ENCODE measurements at places on chromosomes 3 and 15.

- no peak for DNase-seq
These were observed 16.2 kb downstream of the NEDD4 start for GRCh38 chr15:55977231-55977630.

- no peak for DNase-seq
These were observed 8.5 kb downstream of the IREB2 start for GRCh38 chr15:78446551-78446950.

- DNase-seq = no peak
These were observed 77.8 kb downstream of the WWTR1 start for GRCh38 chr3:149579838-149580542.

DNA sequence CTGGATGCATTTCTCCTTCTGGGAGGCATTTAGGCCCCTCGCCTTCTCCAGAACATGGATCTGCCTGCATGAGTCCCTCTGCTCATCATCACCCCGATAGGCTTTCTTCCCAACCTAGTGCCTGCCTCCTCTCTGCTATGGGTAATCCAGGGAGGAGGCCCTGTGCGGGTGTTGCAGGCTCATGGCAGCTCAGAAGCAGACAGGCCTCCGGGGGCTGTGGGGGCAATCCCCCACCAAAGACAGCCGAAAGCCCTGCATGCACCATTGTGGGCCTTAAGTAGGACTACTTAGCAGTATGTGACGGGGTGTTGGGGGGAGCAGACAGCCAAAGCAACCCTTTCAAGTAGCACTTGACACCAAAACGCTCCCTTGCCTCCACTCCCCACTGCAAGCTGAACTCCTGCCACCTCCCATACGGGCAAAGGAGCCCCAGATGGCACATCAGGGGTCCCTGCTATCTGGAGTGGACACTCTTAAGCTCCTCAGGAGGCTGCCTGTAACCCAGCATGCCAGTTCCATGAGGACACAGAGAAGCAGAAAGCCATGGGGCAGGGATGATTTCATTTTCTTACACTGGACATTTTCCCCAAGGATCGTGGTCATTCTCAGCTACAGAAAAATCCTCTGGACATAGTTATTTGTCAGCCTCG, 98.8 kb upstream of the HACD2 start:
- no peak for DNase-seq

DNA sequence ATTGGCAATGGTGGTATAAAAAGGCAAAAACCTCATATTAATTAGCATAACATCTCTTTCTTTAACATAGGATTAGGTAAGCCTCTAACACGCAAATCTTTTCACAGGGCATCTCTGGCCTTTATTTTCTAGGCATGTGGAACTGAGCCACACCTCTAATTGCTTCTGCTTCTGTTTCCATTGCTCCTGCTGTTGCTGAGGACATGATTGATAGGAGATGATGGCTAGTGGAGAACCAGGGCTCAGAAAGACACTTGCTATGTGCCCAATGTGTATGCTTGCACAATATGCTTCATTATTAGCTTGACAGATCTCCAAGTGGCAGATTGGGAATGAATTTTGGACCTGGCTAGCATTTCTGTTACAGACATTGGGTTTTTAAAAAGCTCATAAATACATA, 114.5 kb downstream of the EPHA3 start:
- DNase-seq = no peak

DNA sequence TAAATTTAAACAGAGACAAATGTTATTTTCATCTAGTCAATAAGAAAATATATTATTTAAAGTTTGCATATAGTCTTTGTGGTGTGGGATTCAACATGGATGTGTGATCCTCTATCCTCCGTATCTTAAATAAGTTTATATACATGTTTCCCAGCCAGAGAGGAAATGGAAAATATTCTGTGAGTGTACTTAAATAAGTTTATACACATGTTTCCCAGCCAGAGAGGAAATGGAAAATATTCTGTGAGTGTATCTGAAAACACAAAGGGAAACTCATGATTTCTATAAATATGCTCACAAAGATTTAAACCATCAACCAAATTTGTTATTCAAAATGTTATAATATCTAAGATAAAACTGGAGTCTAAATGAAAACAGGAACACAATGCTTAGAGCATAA, 110.0 kb upstream of the MELTF start:
- no peak for DNase-seq

DNA sequence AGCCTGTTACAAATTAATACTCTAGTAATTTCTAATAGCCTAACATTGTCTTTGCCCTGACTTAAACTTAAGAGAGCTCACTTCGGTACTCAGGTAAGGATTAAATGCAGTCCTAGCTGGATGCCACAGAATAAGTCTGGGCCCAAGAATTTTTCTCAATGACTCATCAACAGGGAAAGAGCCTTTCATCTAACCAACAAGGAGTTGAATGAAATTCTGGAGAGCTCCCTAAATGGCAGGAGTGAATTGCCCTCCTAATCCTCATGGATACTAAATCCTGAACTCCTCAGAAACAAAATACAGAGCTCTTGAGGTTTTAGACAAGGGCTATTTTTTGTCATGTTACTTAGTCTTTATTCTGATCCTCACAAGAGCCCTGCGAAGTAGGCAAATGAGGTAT, 159.5 kb downstream of the PLCH1 start:
- no peak for DNase-seq

DNA sequence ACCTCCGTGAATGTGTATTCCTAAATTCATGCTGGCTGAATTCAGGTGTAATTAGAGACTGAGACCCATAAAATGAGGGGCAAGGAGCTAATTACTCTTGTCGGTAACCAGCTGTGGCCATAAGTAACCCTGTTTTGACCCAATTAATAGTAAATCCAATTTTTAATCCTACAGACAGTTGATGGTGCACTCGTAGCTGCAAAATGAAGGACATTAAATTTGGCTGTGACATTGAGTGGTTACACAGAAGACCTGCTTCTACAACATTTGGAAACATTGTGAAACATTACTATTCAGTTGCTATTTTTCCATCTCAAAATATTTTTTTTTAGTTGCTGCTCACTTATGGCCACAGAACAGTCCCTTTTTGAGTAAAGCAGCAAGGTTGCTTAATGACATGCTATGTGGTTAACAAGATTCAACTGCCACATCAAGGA, 33.0 kb downstream of the MBNL1 start:
- no peak for DNase-seq

DNA sequence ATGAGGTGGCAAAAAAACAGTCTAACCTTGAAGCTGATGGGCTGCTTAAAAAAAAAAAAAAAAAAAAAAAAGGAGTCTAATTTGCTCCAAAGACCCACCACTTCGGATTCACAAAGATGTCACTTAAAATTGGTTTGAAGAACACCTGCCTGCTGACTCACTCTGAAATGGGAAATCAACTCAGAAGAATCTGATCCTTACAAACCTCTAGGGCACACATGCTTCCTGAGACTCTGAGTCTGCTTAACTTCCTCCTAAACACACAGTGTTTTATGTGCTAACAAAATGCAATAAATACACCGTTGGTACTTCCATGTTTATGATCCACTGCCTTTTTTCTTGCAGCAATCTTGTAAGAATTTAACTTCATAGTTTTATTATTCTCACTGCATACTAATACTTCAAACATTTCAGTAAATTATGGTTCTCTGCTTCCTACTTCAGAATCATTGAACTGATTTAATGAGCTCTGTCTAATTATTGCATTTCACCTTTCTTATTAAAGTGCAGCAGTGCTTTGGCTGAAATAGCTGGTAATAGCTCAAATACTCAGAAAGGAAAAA, 73.0 kb upstream of the FRMD4B start:
- no peak for DNase-seq

GRCh38 chr15:73683777-73684580, at the start of gene CD276:
Gene CD276, plus strand, starts transcription at chr15:73684383. Its CDS starts 15,257 bp downstream, at chr15:73699640.
- no peak for DNase-seq

DNA sequence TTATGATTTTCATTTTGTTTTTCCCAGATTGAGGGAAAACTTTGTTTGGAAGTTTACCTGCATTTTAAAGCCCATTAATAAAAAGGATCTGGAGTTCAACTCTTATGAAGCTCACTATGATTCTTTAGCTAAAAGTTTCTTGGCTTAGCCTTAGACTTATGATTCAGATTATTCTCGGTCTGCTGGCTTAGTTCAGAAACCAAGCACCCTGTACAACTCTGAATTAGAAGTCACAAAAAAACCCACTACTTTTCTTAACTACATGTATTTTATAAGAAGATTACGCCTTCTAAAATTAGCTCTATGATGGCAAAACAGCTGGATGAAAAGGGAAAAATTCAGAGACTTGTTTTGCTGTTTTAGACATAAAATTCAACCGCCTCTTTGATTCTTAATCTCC, 14.3 kb upstream of the DENND4A start:
- no peak for DNase-seq

- no peak for DNase-seq
These were observed 13.1 kb downstream of the PARL start for GRCh38 chr3:183871541-183871940.

DNA sequence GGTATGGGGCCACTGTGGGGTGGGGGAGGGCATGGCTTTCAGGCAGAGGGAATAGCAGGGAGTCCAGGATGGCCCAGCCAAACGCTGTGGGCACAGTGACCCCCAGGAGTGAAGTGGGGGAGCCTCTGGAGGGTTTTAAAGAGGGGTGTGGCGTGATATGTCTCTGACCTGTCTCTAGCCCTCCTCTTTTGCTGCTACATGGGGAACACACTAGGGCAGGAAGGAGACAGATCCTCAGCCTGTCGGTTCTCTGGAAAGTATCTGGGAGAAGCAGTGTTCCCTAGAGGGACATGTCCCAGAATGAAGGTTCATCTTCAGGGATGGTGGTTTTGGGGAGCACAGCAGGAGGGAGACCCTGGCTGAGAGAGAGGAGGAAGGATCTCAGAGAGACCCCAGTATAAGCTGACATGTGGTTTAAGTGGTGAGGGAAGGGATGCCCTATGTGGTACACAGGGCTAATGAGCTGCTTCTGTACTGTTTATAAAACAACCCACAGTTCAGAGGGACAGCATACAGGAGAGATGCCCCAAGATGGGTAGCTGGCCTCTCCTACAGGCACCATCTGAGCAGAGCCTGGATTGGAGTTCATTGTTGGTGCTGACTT, 37.7 kb downstream of the TRIM71 start:
- no peak for DNase-seq

DNA sequence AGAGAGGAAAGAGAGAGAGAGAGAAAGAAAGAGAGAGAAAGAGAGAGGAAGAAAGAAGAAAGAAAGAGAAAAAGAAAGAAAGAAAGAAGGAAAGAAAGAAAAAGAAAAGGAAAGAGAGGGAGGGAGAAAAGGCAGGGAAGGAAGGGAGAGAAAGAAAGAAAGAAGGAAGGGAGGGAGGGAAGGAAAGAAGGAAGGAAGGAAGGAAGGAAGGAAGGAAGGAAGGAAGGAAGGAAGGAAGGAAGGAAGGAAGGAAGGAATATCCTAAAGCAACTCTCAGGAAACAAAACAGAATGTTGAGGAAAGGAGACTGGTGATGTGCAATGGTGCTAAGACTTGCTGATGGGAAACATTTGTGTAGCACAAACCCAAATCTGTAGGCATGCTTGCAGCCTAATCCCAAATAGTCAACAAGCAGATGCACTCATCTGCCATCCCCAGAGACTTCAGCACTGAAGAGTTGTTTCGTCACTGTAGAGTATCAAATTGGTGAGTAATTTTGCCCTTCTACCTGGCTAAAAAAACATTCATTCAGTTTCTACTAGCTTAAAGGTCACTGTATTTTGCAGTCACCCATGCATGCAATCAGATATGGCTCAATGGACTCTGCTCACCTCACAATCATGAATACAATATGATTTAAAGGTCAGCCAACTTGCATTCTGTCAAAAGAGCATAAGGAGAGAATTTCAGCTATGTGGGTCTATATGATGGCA, 480.3 kb downstream of the FGF12 start:
- no peak for DNase-seq

DNA sequence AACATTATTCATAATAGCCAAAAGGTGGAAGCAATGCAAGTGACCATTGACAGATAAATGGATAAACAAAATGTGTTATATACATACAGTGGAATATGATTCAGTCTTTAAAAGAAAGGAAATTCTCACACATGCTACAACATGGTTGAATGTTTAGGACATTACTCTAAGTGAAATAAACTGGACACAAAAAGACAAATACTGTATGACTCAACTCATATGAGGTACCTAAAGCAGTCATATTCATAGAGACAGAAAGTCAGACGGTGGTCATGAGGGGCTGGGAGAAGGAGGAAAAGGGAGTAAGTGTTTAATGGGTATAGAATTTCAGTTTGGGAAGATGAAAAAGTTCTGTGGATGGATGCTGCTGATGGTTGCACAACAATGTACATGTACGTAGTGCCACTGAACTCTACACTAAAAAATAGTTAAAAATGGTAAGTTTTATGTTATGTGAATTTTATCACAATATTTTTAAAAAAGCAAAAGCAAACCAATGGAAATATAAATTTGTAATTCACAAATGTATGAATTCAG, 5.3 kb downstream of the TXNRD3 start:
- no peak for DNase-seq

DNA sequence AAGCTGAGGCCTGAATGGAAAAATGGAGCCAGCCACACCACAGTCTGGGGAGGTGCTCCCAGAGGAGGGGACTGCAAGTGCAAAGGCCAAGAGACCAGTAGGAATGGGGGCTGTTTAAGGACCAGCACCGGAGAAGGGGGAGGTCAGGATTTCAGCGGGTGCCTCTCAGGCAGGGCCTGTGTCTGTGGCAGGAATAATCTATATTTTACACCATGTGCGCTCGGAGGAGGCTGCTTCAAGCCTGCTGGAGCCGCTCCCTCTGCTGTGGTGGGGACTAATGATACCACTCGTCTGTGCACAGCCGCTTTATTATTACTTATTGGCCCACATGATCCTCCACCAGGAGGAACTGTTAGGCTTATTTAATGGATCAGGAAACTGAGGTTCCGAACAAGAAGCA, 45.3 kb downstream of the TPRA1 start:
- DNase-seq = no peak

DNA sequence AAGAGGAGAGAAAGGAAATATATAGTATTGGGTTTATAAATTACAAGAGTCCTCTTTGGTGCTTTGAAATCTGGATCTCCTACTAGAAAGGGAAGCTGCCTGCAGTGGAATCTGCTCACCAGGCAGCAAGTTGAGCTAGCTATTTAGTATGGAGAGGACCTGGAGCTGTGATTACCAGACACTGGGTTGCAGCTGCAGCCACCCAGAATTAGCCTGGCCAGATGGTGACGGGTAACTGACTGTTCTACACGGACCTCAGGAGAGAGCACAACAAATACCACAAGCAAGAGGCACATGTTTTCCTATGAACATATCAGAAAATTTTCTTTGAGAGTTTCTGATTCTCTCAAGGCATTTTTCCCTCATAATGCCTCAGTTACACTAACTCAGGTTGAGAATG, 46.5 kb downstream of the SYNPR start:
- DNase-seq = no peak

DNA sequence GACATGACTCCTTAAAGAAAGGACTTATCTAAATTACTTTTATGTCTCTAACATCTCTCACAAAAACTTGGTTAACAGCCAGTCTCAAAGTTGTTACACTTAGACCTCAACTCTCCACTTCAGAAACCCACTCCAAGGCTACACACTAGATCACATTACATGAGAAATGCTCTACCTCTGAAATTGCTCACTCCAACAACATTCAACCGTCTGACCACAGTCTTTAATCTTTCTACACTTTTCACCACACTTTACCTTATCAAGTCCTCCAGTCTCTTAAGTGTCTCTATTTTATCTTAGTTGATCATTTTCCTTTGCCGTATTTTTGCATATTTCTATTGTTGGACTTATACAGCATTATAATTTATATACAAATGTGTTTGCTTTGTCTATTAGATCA, 5.8 kb downstream of the SLC12A6 start:
- no peak for DNase-seq

GRCh38 chr3:121574449-121574848, 6.7 kb downstream of the ARGFX start:
- no peak for DNase-seq

GRCh38 chr15:88049506-88049905, 207.0 kb downstream of the NTRK3 start:
- DNase-seq = no peak

GRCh38 chr3:89052386-89052785, 55.0 kb upstream of the EPHA3 start:
- DNase-seq = no peak
